ENCODE measurements at places on chromosomes 6 and 20.
A peak's percentile ranks its signal among the peaks of the same experiment; 100 is the strongest.

DNA sequence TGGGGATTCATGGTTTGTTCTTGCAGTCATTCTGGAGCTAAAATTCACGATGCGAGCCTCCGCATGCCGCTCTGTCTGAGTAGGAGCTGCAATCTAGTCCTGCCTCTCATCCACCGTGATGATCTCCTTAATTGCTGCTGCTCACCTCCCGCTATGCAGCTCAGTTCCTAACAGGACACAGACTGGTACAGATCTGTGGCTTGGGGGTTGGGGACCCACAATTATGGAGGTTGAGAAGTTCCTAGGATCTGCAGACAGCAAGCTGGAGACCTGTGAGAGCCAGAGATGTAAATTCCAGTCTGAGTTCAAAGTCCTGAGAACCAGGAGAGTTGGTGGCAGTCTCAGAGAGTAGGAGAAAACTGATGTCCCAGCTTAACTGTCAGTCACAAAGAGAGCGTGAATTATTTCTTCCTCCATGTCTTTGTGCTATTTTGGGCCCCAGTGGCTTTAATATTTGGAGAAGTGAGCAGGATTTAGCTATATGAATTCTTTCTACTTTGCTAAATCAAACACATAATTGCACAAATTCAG, 378.7 kb upstream of the MAN1A1 start:
- peaks cover 2% of the 10 kb centered on the region for H3K36me3 ChIP-seq
- no peaks in the 10 kb centered on the region for H3K27me3 ChIP-seq
- H3K27ac ChIP-seq = no peak overlapping the region
- H3K4me1 ChIP-seq = peaks cover 4% of the 10 kb centered on the region
- H3K4me3 ChIP-seq = no peak overlapping the region

GRCh38 chr6:41174610-41175009, 11.7 kb upstream of the TREM2 start:
- no peaks in the 10 kb centered on the region for H3K4me1 ChIP-seq
- H3K27ac ChIP-seq = no peak overlapping the region
- H3K36me3 ChIP-seq = no peaks in the 10 kb centered on the region
- no peak for DNase-seq

DNA sequence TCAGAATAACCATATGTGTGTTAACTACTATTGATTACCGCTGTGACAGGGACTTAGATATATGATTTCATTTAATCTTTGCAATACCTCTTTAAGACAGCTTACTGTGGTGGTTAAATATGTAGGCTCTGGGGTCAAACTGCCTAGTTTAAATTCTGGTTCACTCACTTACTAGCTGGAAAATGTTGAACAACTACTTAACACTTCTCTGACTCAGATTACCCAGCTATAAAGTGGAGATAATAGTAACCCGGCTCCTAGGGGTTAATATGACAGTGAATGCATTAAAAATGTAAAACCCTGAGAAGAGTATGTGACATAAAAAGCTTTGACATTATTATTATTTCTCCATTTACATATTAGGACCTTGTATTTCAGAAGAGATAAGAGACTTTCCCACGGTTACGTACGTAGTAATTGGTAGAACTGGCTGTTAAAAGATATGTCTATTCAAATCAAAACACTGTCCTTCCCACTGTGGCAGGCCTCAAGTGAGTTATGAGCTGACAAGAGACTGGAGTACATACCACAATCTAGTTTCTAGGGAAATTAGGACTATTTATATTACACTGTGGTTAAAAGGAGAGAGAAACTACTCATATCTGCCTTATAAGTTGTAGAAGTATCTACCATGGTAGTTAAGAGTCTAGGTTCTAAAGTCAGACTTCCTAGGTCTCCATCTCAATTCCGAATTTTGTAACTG, 4.4 kb upstream of the PLCB1 start:
- DNase-seq = no peak
- H3K4me3 ChIP-seq = no peak overlapping the region
- peak overlapping the region; percentile 37 for H3K27ac ChIP-seq
- peaks cover 4% of the 10 kb centered on the region for H3K27me3 ChIP-seq

- H3K4me1 ChIP-seq = peaks cover 37% of the 10 kb centered on the region
- peak; percentile 45 for DNase-seq
- peak overlapping the region; percentile 90 for H3K4me3 ChIP-seq
- peak overlapping the region; percentile 95 for H3K27ac ChIP-seq
- H3K36me3 ChIP-seq = no peaks in the 10 kb centered on the region
These were observed 713 bp upstream of the ELMO2 start for GRCh38 chr20:46406986-46407670.

GRCh38 chr6:108662702-108663101, 102.0 kb downstream of the FOXO3 start:
- H3K4me1 ChIP-seq = peaks cover 43% of the 10 kb centered on the region
- H3K36me3 ChIP-seq = peaks cover 20% of the 10 kb centered on the region
- DNase-seq = no peak
- H3K27ac ChIP-seq = no peak overlapping the region

Data from mesothelial cell of epicardium (in vitro differentiated cells).